ENCODE measurements at places on chromosomes 6 and 20.

GRCh38 chr6:89950879-89951391, 56.7 kb downstream of the GJA10 start:
- peak; percentile 83 for DNase-seq

GRCh38 chr20:4476903-4477500, 244.7 kb upstream of the PRND start:
- DNase-seq, result no peak

GRCh38 chr6:132471787-132472186, 41.1 kb downstream of the STX7 start:
- DNase-seq, result no peak

- no peak for DNase-seq
These were observed 556.9 kb downstream of the CD83 start for GRCh38 chr6:14674458-14674857.

DNA sequence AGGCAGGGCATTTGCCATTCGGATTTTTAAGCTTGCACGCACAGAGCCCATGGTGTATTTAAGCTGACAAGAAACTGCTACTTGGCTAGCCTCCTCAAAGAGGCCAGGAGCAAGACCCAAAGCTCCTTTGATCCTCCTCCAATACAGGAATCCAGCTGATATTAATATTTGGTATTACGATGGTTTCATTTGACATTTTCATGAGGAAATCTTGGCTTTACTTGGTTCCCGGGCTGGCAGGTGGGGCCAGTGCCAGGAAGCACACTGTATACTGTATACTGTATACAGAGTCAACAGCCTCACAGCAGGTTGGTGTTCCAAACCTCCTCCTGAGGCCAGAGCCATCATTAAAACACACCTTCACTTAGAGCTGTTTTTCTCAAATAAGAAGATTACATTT, 138.2 kb upstream of the ARMC2 start:
- DNase-seq, result no peak

GRCh38 chr20:56411759-56412472, at the start of gene CASS4:
Gene CASS4 (plus strand): TSS chr20:56412260. CDS start chr20:56412459, 199 bp downstream.
- DNase-seq, result no peak

- no peak for DNase-seq
These were observed 303.8 kb downstream of the UBE3D start for GRCh38 chr6:82761674-82762345.

DNA sequence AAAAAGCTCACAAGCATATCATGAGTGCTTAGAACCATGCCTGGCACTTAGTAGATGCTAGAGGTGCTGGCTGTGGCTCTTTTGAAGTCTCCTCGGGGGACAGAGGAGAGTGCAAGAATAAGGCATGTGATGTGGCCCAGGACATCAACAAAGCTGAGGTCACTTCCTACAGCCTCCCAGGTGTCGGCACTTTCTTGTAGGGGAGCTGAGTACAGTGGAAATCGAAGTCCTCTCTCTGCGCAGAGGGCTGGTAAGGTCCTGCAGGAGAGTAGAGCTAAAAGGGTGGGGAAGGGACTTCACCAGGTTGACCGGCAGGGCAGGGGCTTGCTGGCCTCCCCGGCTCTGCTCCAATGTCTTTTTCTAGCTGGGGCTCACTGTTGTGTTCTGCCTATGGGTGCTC, 11.2 kb downstream of the SLC13A3 start:
- no peak for DNase-seq

- no peak for DNase-seq
These were observed 15.0 kb downstream of the EXOC2 start for GRCh38 chr6:677919-678318.

DNA sequence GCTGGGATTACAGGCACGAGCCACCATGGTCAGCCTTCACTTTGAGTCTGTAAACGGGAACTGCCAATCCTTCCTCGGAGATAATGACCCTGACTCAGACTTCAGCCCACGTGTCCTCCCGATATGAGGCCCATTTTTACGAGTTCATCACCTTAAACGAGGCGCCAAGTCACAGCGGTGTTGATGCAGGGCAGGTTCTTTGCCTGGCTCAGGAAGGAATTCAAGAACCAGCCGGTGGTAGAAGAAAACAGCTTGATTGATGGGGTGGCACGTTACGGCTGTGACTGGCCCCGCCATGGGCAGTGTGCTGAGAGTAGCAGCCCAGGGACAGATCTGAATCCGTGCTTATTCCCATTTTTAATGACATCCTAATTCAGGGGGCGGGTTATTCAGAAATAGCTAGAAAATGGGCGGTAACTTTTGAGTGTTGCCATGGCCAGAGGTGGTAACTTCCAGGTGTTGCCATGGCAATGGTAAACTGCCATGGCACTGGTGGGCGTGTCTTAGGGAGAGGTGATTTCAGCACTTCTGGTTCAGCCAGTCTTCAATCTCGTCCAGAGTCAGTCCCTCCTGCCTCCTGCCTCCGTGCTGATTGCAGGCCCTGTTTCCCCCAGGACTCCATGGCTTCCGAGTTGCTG, 9.1 kb upstream of the MAP1LC3A start:
- DNase-seq, result no peak

GRCh38 chr6:36677753-36678487, 594 bp upstream of the CDKN1A start:
- no peak for DNase-seq

DNA sequence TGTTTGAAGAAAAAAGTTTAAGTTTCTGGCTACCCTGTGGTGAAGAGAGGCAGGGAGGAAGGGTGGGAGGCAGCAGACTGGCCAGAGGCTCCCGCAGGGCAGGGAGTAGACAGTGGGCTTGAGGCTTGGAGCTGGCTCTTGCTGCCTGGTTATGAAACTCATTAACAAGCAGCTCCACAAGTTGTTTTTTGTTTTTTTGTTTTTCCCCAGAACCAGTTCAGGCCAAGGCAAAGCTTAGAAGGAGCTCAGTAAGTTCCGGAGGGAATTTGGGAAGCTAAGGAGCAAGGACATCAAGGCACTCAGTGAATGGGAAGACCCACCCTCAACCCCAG, 4.0 kb downstream of the DLL1 start:
- DNase-seq, result no peak

GRCh38 chr6:90982051-90982450, 395.2 kb upstream of the MAP3K7 start:
- DNase-seq, result no peak

DNA sequence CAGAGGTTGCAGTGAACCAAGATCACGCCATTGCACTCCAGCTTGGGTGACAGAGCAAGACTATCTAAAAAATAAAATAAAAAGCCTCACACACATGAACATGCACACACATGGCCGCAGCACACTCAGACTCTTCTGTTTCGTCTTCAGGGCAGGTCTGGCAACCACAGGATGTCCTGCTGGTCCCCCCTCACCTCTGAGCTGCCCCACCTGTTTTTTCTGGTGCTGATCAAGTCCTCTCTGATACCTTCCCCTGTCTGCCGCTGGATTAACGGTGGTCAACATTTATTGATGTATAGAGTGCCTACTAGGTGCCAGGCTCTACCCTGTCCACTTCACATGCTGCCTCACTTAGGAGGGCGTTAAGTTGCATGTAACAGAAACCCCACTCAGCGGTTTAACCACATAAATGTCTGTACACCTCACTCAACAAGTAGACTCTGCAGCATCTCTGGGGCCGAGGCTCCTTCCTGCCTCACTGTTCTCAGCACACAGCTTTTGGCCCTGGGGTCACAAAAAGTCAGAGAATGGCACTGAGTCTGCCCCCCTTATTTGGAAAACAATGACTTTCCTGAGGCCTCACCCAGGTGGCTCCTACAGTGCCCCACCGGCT, 4.5 kb upstream of the AP5S1 start:
- DNase-seq, result no peak

DNA sequence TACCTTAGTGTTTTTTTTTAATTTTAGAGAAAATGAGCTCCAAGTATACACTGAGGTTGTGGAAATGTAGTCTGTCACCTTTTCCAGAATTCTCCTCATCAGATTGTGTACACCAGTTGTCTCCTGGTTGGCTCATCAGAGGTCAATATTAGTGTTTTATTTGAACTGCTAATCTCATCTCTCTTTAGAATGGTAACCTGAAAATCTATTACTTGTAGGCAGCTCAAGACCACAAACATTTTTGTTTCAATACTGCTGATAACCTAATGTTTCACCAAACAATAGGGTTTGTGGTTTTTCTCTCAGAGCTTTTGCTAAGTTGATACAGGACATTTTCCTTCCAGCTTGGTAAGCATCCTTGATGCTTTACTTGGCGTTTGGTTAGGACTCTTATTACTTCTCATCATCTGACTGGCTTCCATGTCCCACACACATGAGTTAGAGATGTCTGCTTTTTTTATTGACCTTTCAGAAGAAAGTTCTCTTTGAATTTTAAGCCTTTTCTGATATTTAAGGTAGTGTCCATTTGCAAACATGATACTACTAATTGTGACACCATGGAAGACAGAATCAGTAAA, 15.1 kb downstream of the ADGRG6 start:
- no peak for DNase-seq

GRCh38 chr6:52210227-52210626, 24.1 kb downstream of the IL17A start:
- no peak for DNase-seq

DNA sequence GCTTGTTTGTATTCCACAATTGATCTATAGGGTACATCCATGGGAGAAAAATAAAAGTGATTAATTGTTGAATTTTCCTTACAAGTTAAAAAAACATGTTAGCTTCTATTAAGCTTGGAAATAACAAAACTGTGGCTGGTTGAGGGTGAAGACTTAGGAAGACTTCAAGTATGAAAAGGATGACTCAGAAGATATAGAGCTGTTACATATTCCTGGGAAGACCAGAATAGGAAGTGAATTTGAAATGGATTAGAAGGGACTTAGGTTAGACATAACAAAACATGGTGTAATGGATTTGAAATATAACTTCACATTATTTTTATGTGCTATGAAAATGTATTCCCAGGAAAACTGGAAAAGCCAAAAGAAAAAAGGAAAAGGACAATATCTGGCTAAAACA, 732.2 kb downstream of the HDGFL1 start:
- DNase-seq, result no peak

DNA sequence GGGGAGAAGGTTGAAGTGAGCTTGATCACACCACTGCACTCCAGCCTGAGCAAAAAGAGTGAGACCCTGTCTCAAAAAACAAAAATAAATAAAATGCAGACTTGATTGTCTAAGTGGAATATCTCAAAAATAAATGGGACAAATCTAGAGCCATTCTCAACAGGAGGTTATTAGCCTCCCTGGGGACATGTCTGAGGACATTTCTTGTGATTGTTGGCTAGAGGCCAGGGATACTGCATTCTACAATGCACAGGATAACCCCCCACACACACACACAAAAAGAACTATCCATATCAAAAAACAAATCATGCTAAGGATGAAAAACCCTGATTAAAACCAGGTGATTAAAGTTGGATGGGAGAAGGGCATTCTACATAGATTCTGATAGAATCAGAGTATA, 37.5 kb downstream of the FAM217A start:
- no peak for DNase-seq

DNA sequence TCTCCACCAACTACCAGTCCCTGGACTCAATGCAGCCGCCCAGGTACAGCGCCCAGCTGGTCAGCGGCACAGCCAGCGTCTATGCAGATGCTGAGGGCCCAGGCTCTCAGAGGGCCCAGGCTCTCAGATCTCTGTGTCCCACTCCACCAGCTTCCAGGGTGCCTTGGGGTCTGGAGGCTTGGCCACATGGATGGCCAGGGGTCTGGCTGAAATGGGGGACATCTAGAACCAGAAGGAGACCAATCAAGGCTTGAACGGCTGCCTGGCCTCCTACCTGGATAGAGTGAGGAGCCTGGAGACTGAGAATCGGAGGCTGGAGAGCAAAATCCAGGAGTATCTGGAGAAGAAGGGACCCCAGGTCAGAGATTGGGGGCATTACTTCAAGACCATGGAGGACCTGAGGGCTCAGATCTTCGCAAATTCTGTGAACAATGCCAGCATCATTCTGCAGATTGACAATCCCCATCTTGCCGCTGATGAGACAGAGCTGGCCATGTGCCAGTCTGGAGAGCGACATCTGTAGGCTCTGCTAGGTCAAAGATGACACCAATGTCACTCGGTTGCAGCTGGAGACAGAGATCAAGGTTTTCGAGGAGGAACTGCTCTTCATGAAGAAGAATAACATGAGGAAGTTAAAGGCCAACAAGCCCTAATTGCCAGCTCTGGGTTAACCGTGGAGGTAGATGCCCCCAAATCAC, 44.1 kb upstream of the GRM4 start:
- DNase-seq, result no peak

GRCh38 chr6:139801571-139802321, 427.3 kb upstream of the CITED2 start:
- no peak for DNase-seq

DNA sequence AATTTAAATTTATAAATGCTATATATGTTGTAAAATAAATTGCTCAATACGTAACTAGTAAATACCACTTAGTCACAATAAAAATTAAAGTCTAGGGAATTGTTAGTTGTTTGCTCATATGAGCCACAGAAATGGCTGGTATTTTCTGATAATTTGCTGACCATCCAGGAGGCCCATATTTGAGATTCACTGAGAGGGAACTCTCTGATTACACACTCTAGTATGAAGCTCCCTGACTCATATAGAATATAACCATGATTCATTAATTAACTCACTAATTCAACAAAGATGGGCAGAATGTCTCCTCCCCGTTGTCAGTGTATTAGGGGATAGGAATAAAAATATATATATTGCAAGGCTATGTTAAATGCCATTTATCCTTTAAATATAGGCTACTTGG, 46.6 kb upstream of the TMEM30A start:
- DNase-seq, result peak; percentile 10

- no peak for DNase-seq
These were observed 28.8 kb upstream of the HIVEP1 start for GRCh38 chr6:11983306-11983705.

DNA sequence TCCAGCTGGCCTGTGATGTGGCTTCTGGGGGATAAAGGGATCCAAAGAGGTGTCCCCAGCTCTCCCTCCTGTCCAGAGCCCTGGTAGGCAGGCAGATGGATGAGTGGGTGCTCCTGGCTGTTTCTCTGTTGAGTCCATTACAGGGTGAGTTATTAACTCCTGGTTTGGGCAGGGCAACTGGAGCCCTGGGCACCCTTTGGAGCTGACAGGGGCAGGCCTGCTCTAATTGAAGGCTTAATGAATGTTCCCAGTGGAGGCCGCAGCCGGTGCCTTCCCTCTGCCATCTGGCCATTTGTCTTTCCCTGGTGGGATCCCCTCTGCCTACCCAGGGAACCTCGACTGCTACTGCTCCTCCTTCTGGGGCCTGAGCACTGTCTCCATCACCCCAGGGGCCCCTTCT, 44.7 kb upstream of the MLN start:
- DNase-seq, result no peak

GRCh38 chr6:133092199-133092598, 149.0 kb upstream of the EYA4 start:
- no peak for DNase-seq

DNA sequence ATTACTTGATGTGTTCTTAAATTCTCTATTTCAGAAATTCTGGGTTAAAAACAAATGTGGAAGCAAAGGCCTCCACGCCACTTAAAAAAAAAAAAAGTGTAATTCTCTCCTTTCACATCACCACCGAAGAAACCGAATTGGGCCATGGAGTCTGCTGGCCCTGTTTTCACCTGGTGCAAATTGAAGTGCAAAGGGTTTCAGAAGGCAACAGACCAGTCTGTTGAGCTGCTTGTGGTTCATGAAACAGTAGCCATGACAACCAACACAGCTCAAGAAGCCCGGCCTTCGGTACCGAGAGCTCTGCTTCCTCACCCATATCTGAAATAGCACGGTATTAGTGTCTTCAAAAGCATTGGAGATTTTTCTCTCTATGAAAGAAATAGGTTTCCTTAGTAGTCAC, 63.1 kb downstream of the GMPR start:
- no peak for DNase-seq

GRCh38 chr6:136599329-136600011, 49.2 kb upstream of the MAP7 start:
- DNase-seq, result no peak

Measured in epithelial cell of prostate (primary cell).